Neuronal stem cell (in vitro differentiated cells): ENCODE measurements at places on chromosomes 7 and 10.

DNA sequence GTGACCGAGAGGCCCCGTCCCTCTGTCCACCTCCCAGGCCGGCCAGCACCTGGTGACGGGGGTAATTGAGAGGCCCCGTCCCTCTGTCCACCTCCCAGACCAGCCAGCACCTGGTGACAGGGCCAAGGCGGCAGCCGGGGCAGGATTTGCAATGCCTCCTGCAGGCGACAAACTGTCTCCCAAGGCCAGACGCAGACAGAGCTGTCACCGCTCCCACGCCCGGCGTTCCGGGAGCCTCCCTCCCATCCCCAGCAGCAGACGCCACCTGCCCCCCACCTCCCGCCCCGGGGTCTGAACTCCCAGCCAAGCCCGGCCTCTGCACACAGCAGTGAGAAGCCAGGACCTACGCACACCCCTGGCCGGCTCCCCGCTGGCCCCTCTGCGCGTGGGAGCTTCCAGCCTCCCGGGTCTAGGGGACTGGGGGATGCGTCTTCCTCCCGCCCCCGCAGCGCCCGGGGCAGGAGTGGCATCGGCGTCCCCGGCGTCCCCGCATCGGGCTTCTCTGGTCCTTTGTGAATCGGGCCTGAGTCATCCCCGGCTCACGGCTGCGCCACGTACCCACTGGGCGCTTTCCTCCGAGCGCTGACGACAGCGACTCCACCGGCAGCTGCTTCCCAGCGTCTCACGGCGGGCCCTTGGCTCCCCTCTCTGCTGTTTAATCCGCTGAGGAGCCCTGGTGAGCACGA lies 95.1 kb upstream of the DIP2C start:
- DNase-seq = peak; percentile 49

- no peak for DNase-seq
Observed at GRCh38 chr7:2922348-2922691, 78.2 kb upstream of the GNA12 start.

DNA sequence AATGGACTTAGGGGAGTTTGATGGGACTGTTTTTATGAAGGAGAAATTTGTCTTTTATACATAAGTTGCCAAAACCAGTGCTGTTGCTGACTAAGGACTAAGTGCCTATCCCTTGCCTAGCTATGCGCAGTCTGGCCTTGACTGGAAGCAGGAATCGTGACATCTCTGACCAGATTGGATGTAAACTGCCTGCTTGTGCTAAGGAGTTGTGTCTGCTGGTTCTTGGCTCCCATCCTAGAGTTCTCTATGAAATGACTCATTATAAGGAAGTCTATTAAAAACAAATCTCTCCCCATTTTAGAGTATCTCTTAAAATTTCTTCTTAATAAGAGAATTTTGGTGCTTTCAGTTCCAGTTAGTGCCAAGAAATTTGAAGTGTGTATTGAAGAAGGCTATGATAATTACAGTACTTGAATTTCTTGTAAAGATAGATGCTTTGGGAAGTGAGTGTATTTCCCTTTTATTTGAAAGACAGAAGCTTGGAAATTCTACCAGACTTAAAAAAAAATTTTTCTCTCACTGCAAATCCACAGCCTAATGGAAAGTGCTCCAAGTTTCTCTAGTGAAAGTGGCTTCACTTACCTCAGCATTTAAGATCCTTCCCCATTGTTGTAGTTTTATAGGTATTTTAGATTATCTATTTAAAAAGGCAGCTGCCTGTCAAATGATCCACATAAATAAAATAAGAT lies 77.6 kb downstream of the BICC1 start:
- DNase-seq = no peak

DNA sequence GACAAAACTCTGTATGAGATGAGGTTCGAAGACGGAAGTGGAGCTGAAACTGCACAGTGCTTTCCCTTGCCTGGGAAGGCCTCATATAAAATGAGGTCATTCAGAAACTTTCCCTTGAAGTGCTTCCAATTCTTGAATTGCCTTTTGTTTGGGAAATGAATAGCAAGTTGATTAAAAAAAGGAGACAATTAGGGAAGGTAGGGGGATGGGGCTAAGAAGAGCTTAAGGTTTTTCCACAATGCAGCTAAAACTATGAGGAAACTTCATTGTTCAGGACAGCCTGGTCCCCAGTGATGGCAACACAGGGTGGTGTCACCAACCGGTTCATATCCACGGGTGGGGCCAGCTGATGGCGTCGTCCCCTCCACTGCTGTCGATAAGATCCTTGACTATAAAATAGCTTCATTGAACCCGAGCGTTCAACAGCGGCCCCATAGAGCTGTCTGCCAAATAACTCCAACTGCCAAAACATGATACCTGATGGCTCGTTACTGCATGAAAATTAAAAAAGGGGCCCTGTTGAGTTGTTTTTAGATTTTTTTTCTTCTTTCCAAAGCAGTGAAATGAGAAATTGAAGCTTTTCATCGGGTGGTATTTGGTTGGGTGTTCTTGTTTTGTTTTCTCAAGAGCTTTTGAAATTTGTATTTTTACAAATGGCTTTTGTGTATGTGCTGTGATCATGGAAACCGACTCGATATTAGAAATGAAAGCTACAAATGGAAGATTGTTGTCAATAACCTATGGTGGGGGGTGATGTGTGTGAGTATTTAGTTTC lies 2.8 kb upstream of the CELF2 start:
- no peak for DNase-seq

GRCh38 chr7:45686441-45687184 lies 112.4 kb downstream of the ADCY1 start:
- DNase-seq = no peak

GRCh38 chr7:136006208-136006607 lies 29.0 kb upstream of the MTPN start:
- DNase-seq = no peak

- DNase-seq = no peak
Observed at GRCh38 chr10:19713159-19713558, 103.1 kb upstream of the PLXDC2 start.

- no peak for DNase-seq
Observed at GRCh38 chr10:103645141-103646054, 151.9 kb downstream of the NEURL1 start.

DNA sequence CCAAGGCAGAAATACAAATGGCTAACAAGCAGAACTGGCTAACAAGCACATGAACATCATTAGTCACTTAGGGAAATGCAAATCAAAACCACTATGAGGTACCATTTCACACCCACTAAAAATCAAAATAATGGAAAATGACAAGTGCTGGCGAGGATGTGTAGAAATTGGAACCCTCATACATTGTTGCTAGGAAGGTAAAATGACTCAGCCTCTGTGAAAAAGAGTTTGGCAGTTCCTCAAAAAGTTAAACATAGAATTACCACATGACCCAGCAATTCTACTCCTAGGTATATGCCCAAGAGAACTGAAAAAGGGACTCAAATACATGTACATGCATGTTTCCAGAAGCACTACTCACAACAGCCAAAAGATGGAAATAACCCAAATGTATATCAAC lies 52.8 kb upstream of the ANAPC16 start:
- no peak for DNase-seq

- DNase-seq = peak; percentile 87
Observed at GRCh38 chr10:119650692-119651513, at the start of gene BAG3. Gene BAG3 (plus strand): TSS chr10:119651380. CDS start chr10:119651676, 296 bp downstream.

- DNase-seq = no peak
Observed at GRCh38 chr10:112970021-112970420, 20.0 kb downstream of the TCF7L2 start.

- DNase-seq = no peak
Observed at GRCh38 chr10:63574011-63574410, 52.8 kb downstream of the REEP3 start.

DNA sequence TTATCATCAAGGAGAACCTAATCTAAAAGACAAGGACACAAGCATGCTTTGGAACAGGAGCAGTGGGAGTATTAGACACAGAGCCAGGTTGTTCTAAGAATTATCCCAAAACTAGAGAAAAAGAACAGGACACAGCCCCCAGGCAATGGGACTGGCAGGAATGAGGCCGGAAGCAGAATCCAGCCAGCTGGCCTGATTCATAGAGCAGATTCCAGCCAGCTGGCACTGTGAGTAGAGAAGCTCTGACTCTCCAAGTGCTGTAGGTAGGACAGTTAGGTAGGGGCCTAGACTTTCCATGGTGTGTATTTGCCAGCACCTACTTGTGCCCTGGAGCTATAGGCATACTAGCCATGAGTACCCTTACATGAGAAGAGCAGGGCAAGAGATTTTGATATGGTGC lies 13.3 kb upstream of the RAB18 start:
- no peak for DNase-seq

GRCh38 chr10:86862373-86862772 lies 95.0 kb downstream of the MMRN2 start:
- DNase-seq = no peak

- DNase-seq = peak; percentile 80
Observed at GRCh38 chr10:67779465-67780203, 58.4 kb downstream of the DNAJC12 start.

DNA sequence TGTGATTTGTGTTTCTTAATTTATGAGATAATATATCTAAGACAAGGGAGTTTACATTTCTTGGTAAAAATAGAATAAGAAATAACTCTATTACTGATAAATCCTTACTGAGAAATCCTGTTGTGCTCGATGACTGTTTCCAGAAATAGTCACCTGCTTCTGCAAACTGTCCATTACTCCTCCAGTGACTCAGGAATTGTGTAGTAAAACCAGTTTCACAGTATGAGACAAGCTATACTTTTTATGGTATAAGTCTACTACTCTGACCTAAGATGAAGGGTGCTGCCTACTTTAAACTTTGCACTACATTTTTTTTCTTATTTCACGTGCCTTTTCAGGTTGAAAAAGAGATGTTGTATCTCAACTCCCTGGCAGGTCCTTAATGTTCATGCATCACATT lies 6.8 kb upstream of the ANKRD22 start:
- no peak for DNase-seq

- no peak for DNase-seq
Observed at GRCh38 chr7:51182636-51183166, 133.9 kb downstream of the COBL start.

DNA sequence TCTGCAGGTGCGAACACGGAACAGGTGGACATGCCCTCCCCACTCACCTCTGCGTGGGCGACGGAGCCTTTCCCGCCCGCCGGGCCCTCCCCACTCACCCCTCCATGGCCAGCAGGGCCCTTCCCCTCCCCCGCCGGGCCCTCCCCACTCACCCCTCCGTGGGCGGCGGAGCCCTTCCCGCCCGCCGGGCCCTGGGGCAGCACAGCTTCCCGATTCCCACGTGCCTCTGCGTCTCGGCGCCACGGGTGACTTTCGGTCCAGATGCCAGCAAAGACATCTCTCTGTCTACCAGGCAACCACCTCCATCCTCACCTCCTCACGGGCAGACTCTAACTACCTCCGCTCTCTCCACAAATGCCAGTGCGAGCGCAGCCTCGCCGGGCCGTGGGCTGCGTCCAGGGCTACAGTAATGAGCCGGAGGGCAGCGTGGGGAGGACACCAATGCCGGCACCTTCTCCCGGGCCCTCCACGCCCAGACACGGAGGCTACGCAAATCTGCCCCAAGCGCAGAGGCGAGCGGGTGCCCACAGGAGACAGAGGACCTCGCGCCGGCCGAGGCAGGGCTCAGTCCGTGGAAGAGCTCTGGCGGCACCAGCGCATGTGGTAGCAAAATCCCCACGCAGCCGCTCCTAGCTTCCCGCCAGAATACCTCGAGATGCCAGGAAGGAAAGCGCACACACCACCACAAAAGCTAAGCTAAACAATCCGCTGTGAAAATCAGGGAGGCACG lies 21.8 kb downstream of the GPER1 start:
- DNase-seq = no peak

- DNase-seq = no peak
Observed at GRCh38 chr10:32112055-32112454, 55.8 kb upstream of the KIF5B start.

DNA sequence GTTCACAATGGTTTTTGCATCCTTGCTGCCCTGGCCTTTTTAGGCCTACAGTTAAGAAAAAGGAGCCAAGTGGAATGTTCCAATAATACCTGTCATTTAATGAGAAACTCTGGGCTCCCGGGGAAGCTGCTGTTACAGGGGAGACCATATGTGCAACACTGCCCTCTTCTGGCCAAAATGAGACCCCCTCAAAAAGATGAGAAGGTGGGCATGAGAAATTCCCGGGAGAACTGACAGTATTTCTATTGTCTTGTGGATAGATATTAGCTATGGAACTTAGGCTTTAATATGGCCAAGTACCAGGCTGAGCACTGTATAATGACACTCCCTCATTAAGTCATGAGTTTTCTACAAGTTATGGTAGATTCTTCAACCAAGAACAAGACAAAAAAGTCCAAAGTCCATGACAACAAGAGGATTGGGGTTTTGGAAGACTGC lies 99.4 kb downstream of the CCDC3 start:
- DNase-seq = peak; percentile 72

DNA sequence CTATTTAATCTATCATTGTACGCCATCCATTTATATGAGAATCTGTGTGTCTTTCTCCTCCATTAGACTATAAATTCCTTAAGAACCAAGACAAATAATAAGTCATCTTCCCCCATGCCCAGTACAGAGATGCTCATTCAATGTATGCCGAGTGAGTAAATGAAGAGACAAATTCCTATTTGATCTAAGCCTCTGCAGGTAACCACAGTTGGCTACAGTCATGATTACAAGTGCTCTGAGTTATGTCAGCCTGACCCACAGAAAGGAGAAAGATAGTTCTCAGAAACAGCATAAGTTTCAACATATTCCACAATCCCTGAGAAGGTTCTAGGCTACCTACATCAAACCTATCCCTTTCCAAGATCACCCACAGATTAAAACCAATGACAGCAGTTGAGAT lies 46.1 kb downstream of the MPP7 start:
- DNase-seq = no peak

- no peak for DNase-seq
Observed at GRCh38 chr7:4308205-4308590, 373.9 kb upstream of the FOXK1 start.

DNA sequence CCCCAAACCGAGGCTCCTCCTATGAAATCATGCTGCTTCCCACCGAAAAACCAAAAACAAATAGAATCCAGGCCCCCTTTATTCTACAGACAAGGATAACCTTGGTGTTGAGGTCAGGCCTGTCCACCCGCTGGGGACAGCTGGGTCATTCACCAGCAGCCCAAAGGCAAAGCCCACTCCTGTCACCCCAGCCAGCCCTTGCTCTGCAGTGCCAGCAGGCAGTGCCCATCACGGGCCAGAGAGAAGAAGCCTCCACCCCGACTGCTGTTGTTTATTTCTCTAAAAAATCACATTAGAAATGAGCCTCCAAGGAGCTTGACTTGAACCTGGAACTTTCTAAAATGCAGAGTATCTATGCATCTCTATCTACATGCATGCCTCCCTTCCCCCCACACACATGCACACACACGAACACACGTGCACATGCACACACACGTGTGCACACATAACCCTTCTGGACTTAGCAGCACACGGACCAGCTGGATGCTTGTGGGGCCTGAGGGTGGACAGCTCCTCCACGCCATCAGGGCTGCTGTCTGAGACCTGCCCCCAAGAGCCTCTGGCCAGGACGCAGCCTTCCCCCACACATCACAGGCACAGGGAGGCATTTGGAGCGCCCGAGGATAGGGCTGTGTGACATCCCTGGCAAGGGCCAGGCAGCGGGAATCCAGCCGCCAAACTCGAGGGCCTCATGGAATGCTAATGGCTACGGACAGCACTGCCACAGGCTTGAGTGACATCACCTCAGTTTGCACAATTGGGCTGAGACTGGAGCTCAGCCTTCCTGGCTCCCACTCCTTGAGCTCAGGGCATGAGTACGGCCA lies 22.8 kb downstream of the PRKAG2 start:
- DNase-seq = no peak
